ENCODE measurements at places on chromosomes 1 and 21.

- DNase-seq = peak; percentile 69
Observed at GRCh38 chr1:36653850-36654249, 171.1 kb upstream of the CSF3R start.

DNA sequence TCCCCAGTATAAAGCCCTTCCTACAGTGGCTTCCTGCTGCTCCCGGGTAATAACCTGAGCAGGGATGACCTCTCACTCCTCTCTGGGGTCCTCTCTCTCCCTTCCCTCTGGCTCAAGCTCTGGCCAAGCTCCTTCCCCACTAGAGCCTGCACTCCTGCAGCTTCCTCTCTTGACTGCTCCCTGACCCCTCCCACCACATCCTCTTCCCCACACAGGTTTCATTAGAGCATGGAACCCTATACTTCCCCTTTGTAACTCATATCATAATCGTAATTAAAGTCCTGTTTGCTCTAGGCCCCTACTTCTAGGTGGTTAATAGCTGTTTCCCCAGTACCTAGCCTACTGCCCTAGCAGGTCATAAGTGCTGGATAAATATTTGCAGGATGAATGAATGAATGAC, 146.2 kb downstream of the C1orf21 start:
- DNase-seq = no peak

GRCh38 chr21:41294548-41295231, 21.9 kb upstream of the FAM3B start:
- no peak for DNase-seq

DNA sequence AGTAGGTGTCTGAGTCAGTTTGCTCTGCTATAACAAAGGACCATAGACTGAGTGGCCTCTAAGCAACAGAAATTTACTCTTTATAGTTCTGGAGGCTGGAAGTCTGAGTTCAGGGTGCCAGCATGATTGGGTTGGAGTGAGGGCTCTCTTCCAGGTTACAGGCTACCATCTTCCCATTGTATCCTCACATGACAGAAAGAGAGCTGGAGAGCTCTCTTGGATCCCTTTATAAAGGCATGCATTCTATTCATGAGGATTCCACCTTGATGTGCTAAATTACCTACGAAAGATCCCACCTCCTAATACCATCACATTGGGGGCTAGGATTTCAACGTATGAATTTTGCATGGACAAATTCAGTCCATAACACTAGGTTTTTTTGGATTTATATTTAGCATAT, 79.6 kb downstream of the LTN1 start:
- DNase-seq = no peak

DNA sequence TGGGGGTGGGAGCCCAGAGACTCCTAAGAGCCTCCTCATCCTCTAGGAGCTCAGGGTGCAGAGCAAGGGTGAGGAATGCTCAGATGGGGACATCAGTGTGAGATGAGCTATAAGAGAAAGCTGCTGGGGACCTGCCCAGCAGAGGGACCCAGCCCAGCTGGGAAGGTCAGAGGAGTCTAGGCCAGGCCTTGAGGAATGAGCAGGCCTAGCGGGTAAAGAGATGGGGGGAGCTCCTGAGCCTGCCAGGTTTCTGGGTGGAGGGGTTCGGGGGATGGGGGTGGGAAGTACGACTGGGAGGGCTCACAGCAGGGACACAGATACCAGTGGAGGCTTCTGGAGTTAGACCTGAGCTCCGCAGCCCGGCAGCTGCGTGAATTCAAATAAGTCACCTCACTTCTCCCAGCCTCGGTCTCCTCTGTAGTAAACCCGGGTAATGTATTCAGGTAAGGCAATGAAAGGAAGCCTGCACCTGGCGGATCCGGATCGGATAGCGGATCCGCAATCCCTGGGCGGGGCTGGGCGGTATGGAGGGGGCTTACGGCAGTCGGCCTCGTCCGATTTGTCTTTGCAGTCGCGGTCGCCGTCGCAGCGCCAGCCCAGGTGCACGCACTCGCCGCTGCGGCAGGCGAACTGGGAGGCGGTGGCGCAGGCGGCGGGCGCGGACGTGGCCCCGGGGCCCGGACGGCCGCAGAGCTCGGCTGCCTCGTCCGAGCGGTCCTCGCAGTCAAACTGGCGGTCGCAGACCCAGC, 38.0 kb upstream of the MAGOH start:
- DNase-seq = no peak

DNA sequence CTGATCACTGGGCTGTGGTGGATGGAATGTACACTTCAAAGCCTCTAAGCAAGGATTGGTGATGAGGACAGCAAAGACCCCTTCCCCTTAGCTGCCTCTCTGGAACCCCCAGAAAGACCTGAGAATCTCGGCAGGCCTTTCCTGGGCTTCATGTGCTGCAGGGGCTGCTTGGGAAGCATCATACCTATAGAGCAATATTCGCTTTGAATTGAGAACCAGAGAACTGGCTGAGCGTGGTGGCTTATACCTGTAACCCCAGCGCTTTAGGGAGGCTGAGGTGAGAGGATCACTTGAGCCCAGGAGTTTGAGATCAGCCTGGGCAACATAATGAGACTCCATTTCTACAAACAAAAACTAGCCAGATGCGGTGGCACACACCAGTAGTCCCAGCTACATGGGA, 22.0 kb downstream of the CSF1 start:
- DNase-seq = no peak

- peak; percentile 8 for DNase-seq
Observed at GRCh38 chr1:2199042-2199810, 4.7 kb upstream of the FAAP20 start.

GRCh38 chr1:153760440-153760839, 14.8 kb upstream of the SLC27A3 start:
- no peak for DNase-seq

- no peak for DNase-seq
Observed at GRCh38 chr1:205826016-205826806, 13.2 kb upstream of the SLC41A1 start.

GRCh38 chr1:10085076-10085475, 52.3 kb downstream of the UBE4B start:
- DNase-seq = no peak

GRCh38 chr1:156401681-156402081, 32.7 kb downstream of the RHBG start:
- no peak for DNase-seq

DNA sequence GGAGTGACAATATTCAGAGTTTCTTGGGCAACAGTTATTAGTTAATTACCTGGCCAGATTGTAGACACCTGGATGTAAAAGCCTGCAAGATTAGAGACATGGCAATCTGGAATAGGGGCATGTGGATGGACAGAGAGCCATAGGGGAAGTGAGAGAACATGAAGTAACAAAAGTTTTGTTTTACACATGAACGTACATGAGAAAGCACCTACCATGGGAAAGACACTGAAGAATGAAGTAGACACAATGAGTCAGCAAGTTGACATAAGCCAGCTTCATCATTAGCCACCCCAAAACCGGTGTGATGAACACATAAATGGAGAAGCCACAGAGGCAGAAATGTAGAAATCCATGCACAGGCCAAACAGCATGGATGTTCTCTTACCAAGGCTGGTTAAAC, 462.1 kb upstream of the C1orf87 start:
- no peak for DNase-seq
